ENCODE measurements at places on chromosomes 2 and 18.

DNA sequence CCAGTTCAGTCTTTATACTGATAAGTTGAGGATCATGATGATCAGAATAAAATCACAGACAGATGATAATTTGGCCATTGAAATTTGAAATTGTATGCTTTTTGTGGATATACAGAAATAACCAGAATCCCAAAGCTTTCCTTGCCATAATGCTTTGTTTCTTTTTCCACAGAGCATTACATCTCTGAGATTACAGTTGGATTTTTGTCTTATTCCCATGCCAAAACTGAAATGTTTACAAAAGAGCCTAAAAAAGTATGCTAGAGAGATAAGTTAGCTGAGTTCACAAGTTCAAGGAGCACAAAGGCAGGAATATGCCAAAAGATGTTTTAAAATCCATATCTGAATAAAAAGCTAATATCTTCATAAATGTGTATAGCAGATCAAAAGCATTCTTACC is 321.3 kb downstream of the PID1 start:
- ATAC-seq = no peak

- ATAC-seq = no peak
These were observed 3.0 kb downstream of the MEIS1 start for GRCh38 chr2:66437691-66438497.

DNA sequence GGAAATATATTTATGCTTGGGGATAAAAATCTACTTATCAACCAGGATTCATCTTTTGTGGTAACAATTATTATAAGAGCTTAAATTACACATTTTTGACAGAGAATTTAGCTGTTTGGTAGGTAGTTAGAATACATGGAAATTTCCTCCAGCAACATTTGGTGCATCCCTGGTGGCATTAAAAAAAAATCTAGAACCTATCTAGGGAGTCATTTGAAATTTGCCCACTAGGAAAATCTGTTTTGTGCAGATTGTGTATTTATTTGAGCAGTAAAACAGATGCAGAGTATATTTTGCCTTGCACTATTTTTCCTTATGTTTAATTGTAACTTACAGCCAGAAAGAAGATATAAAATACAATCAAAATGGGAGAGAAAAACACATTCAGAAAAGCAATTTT is 208.4 kb upstream of the LRP1B start:
- ATAC-seq = no peak

- ATAC-seq = no peak
These were observed 60.4 kb upstream of the SLC8A1 start for GRCh38 chr2:40512256-40512655.

GRCh38 chr2:37790019-37790418 is 118.6 kb upstream of the CDC42EP3 start:
- no peak for ATAC-seq
